ENCODE measurements at places on chromosomes 11 and 22.

GRCh38 chr11:80521592-80521991 is 1080.8 kb upstream of the TENM4 start:
- DNase-seq = no peak

DNA sequence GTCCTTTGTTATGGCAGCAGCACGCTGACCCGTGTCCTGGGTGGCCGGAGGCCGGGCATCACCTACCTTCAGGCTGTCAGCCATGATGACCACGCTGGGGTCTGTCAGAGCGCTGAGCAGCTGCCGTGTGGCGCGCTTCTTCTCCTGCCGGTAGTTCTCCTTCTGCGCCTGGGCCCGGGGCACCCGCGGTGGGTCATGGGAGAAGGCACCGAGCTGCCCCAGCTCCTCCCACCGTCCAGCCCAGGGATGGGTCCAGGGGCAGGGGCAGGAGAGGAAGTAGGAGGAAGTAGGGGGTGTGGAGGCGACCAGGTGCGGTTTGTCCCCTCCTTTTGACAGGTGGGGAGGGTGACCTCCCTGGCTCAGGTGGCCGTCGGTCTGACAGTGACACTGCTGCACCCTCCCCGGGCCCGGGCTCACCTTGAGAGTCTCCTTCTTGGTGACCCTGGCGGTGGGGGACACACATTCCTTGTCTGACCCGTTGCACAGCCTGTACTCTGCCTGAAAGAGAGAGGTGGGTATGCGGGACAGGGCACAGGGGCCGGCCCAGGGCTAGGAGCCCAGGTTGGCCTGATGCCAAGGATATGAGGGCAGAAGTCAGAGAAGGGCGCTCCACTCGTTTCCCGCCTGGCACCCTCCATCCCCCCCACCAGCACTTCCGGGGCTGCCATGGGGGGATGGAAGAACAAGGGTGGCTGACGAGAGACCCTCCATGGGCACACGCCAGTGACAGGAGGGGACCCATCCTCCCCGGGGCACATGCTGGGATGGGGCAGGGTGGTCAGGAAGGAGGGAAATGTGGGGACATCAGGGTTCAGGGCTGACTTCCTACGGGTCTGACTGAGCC is 43.0 kb downstream of the OSBPL5 start:
- DNase-seq = no peak

- no peak for DNase-seq
Observed at GRCh38 chr22:17703811-17704210, 65.3 kb downstream of the BCL2L13 start.

GRCh38 chr22:38881997-38882879 is 10.2 kb upstream of the CBX6 start:
- no peak for DNase-seq

DNA sequence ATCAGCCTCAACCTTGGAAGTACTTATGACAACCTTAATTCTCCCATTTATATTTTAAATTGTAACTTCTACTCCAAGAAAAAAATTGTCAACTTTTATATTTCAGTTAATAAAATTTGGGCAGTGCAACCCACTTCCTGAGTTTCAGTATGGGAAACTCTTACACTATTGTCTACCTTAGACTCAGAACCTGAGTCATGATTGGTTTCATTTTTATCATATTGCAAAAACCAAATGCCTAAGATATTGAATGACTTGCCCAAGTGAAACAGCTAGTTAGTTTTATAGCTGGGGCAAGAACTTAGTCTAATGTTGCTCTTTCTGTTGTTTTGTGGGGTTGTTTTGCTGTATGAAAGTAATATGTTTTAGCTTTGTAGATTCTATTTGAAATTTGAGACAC is 334.0 kb upstream of the ARHGAP42 start:
- DNase-seq = no peak

- no peak for DNase-seq
Observed at GRCh38 chr11:45603946-45604682, 61.3 kb downstream of the CHST1 start.

DNA sequence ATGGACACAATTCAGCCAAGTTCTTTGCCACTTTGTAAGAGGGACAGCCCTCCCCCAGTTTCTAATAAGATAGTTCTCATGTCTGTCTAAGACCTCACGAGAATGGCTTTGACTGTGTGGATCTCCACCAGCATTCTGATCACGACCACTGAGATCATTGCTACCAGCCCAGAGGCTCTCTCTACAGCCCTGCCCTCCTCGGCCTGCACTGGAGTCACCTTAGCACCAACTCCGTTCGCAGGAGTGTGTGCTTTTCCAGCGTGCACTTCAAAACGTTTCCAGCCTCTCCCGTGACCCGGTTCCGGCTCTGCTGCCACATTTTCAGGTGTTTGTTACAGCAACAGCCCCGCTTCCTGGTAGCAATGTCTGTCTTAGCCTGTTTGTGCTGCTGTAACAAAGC is 26.2 kb downstream of the TSPAN32 start:
- DNase-seq = no peak

DNA sequence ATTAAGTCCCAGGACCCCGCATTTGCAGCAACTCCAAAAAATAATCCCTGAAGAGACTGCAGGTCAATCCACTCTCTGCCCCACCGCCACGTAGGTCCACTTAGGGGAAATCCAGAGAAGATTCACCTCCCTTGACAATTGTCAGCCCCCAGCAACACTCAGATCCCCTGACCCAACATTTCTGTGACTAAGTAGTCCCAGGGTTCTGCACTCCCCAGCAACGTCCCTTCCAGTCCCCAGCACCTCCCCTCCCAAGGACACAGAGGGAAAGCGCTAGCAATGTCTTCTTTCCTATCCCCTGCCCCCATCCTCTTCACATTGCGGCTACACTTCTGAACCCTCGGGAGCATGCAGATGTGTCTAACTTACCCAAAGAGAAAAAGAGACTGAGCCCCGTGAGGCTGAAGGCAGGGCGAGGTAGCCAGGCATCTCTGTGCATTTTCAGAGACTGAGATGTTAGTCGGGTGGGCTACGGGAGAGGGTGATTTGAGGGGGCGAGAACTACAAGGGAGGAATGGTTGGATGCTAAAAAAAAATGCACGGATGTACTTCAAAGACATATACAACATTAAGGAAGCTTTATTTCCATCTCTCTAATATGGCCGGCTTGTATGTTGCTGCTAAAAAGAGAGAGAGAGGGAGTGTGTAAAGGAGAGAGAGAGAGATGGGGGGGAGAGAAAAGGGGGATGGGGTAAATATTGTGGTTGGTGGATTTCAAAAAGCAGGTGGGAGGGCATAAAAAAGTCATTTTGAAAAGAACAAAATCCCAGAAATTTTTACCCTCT is at the start of gene SCN2B:
TSS of gene SCN2B (minus strand) at position 647 of the 785 bp plus-strand sequence. CDS start at position 439, 208 bp downstream.
- no peak for DNase-seq

GRCh38 chr22:47564158-47564450 is 801.7 kb downstream of the TBC1D22A start:
- DNase-seq = no peak

- no peak for DNase-seq
Observed at GRCh38 chr11:104968856-104969776, 742 bp upstream of the CASP4 start.

DNA sequence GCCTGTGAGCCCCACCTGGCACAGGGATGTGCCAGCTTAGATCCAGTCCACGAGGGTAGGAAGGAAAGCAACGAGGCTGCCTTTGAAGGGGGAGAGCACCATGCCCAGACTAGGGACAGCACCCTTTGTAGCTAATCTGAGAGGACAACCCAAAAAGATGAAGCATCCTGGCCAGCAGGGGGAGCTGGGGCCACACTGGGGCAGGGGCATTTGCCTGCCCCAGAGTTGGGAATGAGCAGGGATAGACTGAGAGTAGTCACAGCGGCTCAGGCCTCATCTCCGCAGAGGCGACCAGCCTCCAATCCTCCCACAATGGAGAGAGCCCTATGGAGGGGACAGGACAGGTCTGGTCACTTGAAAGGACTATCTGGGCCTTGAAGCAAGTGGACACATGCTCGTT is 16.4 kb downstream of the LMO1 start:
- no peak for DNase-seq

GRCh38 chr11:10796191-10796590 is 12.5 kb downstream of the EIF4G2 start:
- no peak for DNase-seq

GRCh38 chr11:6219359-6219758 is 14.0 kb downstream of the C11orf42 start:
- DNase-seq = peak; percentile 65

DNA sequence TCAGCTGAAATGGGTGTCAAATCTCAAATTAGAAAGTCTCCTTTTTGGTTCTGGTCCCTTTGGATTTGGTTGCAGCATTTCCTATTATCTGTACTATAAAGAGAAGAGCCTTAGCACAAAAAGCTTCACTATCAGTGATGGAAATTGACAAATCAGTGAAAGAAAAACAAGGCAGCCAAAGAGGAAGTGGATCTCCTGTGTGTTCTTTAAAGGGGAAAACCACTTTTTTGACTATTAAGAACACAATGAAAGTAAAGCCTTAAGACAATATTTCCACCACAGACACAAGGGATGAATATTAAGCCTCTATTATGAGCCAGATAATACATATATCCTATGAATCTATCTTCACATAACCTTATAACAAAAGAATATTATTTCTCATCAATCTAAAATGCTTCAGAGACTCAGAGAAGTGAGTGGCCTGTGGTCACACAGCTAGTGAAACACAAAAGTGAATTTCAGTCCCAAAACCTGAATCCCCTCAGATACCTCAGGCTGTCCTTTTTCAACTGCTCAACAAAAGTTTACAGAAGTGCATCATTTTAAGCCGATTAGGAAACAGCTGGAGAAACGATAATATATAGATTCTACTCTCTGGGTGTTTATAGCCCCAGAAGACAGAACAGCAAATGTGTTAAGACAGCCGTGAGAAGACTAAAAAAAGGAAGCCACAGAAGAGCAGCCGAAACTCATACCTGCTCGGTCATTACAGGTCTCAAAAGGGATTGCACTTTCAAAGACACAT is 24.4 kb upstream of the FSHB start:
- DNase-seq = no peak

GRCh38 chr11:44564670-44565210 is 723 bp upstream of the CD82 start:
- DNase-seq = no peak

GRCh38 chr11:36774603-36775002 is 176.6 kb upstream of the RAG2 start:
- DNase-seq = peak; percentile 30

DNA sequence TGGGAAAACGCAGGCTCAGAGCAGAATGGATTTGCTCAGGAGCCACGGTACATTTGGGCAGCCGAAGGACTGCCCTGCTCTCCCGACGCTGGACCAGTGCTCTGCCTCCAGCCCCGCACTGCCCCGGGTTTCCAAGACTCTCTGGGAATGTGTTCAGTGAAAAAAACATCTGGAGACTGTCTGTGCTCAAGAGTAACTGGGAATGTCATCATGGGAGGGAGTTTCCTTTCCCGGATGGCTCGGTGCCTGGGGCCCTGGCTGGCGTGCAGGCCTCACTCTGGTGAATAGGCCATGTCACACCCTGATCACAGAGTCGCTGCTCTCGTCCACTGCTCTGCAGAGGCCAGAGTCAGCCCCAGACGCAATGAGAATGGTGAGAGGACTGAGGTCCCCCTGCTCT is 9.8 kb upstream of the APOL6 start:
- DNase-seq = peak; percentile 77

- no peak for DNase-seq
Observed at GRCh38 chr22:25741692-25742626, at the start of gene MYO18B. Gene MYO18B (plus strand): TSS chr22:25742188. CDS start chr22:25761093, 18,905 bp downstream.

GRCh38 chr11:78783846-78784245 is 209.2 kb upstream of the NARS2 start:
- DNase-seq = no peak

DNA sequence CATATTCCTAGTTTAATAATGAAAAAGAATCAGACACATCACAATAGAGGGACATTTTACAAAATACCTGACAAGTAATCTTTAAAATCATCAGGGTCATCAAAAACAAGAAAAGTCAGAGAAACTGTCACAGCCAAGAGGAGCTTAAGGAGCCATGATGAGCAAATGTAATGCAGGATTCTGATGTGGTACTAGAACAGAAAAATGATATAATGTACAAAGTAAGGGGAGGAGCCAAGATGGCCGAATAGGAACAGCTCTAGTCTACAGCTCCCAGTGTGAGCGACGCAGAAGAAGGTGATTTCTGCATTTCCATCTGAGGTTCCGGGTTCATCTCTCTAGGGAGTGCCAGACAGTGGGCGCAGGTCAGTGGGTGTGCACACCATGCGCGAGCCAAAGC is 198.0 kb upstream of the FAT3 start:
- DNase-seq = no peak

GRCh38 chr11:115527534-115528125 is 23.4 kb upstream of the CADM1 start:
- DNase-seq = no peak

GRCh38 chr22:46801826-46802607 is 39.6 kb downstream of the TBC1D22A start:
- DNase-seq = no peak

DNA sequence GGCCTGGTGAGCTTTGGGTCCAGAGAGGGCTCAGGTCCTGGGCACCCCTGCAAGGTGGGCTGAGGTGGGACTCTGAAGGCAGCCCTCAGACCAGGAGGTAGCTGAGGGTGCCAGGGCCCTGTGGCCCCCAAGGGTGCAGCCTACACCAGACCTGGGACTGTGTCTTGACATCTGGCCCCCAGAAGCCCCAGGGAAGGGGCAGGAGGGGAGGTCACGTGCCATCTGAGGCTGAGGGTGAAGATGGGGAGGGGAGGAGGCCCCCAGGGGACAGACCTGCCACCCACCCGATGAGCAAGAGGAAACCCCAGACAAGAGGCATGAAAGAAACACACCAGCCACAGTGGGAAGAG is 520.2 kb downstream of the BRD1 start:
- DNase-seq = no peak

GRCh38 chr11:1628506-1629325 is 859 bp upstream of the KRTAP5-5 start:
- no peak for DNase-seq
